ENCODE measurements at places on chromosomes 2 and 18. TPM values are rescaled to one million over a fixed set of nuclear protein-coding genes. Genes with fewer than 3 reads are reported as not detected.

The ELOA2 gene
- total RNA-seq, result not detected

- DNase-seq, result no peak
Measured at GRCh38 chr18:70207181-70207580, 1.7 kb upstream of the RTTN start.

DNA sequence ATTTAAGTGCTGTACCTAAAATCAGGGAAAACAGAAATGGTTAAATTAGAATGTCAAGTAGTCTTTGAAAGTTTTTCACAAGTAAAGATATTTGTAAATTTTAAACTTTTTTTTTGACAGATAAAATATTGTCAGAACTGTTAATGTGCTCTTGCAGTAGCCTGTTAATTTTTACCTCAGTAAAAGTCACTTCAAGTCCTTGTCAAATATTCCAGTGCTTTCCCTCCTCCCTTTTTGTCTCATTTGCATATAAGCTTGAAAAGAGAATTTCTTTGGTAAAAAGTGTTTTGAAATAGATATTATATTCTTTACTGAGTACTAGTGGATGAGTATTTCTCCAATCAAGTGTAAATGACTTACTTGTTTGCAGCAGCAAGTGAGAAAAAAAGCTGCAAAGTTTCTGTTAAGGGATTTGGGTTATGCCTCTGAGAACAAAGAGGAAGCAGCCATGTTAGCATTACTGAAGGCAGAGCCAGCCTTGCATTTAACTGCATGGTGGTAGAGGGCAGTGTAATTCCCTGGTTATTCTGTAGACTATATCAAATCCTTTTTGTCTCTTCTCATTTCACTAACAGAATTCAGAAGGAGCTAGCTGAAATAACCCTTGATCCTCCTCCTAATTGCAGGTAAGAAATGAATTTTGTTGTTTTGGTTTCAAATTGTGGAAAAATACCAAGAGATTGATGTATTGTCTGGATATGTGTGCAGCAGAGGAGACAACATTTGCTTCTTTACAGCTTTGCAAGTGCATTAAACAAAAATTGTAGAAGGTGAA, 3.2 kb downstream of the UBE2E3 start:
- peak; percentile 48 for DNase-seq

The WDFY1 gene
- total RNA-seq, result 43.8 TPM

DNA sequence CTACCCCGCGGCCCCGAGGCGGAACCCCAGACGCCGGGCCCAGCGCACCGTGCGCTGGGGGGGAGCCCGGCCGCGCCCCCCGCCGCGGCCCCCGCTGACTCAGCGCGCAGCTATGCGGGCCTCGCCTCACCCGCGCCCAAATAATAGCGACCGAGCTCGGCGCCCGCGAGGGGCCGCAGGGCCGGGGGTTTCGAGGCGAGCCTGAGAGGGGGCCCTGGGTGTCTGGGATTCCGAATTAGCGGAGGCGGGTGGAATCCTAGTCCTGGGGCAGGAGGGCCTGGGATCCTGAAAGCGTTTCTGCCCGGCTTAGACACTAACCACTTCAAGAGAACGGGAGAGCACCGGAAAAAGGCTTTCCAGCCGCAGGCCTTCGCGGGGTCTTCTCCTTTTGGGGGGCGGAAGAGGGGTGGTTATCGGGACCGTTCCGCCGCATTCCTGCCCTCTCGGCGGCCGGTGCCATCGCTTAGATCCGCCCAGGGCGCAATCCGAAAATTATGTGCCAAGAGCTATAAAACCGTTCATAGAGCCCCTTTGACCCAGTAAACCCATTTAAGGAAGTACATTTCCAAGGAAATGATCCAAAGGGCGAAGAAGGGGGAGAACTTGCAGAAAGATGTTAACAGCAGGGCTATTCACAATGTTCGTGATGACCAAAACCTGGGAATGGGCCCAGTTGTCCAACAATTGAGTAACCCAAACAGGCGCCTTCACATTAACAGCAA, 681 bp upstream of the ROCK2 start:
- peak; percentile 11 for DNase-seq

DNA sequence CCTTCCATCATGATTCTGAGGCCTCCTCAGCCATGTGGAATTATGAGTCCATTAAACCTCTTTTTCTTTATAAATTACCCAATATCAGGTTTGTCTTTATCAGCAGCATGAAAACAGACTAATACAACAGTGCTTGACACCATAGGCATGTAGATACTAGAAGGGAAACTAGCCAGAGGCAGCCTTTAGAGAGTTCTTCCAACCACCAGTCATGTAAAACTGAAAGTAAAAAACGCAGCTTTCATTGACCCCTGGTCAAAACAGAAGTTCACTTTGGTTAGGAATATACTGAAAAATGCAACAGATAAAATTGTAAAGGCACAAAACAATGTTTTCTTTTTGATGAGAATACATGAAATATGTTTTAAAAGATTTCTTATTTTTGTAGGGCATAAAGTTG, 122.8 kb upstream of the L3MBTL4 start:
- DNase-seq, result no peak

Data from Calu3 (cell line).